GM23338 (cell line): ENCODE measurements at places on chromosomes 5 and 9. TPM values are rescaled to one million over a fixed set of nuclear protein-coding genes. Genes with fewer than 3 reads are reported as not detected.

Gene PLPPR1
- total RNA-seq, result 2.0 and 3.7 TPM in 2 replicates

DNA sequence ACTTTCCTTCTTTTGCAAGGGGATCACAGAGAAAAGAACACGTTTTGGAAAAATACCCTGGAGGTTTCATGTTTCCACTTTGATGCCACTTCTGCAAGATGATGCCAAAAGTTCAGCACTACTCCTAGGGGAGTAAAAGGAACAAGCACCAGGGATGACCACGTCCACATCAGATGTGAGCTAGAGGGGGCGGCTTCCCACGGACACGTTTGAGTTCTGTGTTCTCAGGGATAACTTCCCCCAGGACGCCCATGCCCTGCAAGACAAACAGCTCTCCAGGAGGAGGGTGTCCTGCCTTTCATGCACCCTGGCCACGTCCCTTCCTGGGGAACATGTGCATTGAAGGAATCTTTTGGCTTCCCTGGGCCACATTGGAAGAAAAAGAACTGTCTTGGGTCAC, 66.6 kb upstream of the TRIO start:
- no peaks in the 10 kb centered on the region for H3K4me1 ChIP-seq
- H3K27ac ChIP-seq, result no peak overlapping the region
- H3K36me3 ChIP-seq, result no peaks in the 10 kb centered on the region
- no peaks in the 10 kb centered on the region for H3K27me3 ChIP-seq

GRCh38 chr9:110486218-110486617, 93.3 kb downstream of the SVEP1 start:
- H3K27ac ChIP-seq, result no peak overlapping the region
- no peak overlapping the region for H3K4me3 ChIP-seq
- no peaks in the 10 kb centered on the region for H3K4me1 ChIP-seq
- DNase-seq, result no peak

DNA sequence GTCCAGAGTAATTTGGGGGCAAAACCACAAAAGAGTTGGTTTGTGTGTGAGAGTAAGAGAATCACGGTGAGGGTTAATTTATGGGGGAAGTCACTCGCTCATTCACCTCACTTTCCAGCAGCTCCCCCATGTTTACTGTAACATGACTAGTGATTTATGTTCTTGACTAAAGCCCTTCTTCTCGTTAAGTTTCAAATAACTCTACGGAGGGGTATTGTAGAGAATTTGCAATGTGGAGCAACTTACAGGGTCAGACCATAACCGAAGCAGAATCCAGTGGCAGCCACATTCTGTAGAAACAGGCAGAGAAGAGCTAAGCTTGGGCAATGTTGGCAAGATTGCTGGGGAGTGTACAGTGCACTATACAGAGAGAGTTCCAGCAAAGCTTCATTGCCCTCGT, 760.6 kb downstream of the IRX1 start:
- H3K4me3 ChIP-seq, result no peak overlapping the region
- DNase-seq, result no peak
- H3K36me3 ChIP-seq, result no peaks in the 10 kb centered on the region
- H3K27me3 ChIP-seq, result no peaks in the 10 kb centered on the region
